Trophoblast cell (in vitro differentiated cells and primary cell): ENCODE measurements at places on chromosomes 5 and 9.

- no peak for DNase-seq
Measured at GRCh38 chr9:97741947-97742346, 44.8 kb upstream of the XPA start.

- no peak for DNase-seq
Measured at GRCh38 chr5:178106556-178107239, 6.6 kb upstream of the N4BP3 start.

GRCh38 chr5:80406980-80407734 is 707 bp upstream of the ZFYVE16 start:
- DNase-seq = peak; percentile 13

DNA sequence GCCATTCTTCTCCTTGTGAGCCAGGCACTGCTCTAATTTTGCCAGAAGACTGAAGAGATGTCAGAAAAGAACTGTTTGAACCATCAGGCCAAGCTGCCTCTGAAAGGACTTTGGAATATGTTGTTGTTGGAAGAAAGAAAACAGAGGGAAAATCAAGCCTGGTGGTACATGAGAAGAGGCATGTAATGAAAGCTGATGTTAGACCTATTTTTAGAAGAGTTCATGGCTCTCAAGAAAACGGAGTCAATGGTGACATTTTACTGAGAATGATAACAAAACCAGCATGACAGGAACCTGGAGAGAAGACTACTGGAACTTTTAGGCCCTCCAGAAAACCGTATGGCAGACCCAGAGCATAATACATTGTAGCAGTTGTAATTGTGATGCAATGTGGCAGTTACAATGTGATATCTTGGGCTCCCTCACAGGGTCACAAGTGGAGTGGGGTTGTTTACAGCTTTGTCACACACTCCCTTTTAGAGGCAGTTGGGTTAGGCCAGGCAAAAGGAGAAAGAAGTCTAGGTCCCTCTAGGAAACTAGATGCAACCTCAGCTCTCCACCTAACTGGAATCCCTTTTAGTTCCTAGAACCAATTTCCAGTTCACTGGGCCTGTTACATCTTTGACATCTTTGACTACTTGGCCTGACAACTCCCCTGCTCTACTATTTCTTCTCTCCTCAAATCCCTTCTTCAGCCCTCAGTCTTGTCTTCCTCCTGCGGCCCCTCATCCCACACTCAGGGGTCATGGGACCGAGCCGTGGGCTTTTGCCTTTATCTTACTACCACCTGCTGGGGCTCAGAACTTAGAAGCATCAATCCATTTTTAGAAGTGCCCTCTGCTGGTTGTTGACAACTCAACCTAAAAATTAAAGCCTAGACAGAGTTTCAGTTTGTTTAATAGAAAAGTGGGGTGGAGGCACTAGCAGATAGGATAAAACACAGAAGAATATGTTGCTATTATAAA is 61.2 kb upstream of the JAK2 start:
- DNase-seq = no peak
